GM23248 (cell line): ENCODE measurements at places on chromosomes 2 and 18. TPM values are rescaled to one million over a fixed set of nuclear protein-coding genes. Genes with fewer than 3 reads are reported as not detected.

GRCh38 chr2:127193164-127193966 is 26.7 kb downstream of the CYP27C1 start:
- peak overlapping the region; percentile 47 for H3K4me3 ChIP-seq
- DNase-seq: peak; percentile 68
- peaks cover 17% of the 10 kb centered on the region for H3K4me1 ChIP-seq
- peak overlapping the region; percentile 53 for H3K27ac ChIP-seq
- no peaks in the 10 kb centered on the region for H3K27me3 ChIP-seq

GRCh38 chr2:168323529-168324021 is 76.2 kb upstream of the STK39 start:
- no peaks in the 10 kb centered on the region for H3K4me1 ChIP-seq
- H3K4me3 ChIP-seq: no peak overlapping the region
- no peaks in the 10 kb centered on the region for H3K36me3 ChIP-seq
- H3K27ac ChIP-seq: no peak overlapping the region
- DNase-seq: no peak
- H3K27me3 ChIP-seq: peaks cover 13% of the 10 kb centered on the region; the same call in 1 of the 2 replicates

DNA sequence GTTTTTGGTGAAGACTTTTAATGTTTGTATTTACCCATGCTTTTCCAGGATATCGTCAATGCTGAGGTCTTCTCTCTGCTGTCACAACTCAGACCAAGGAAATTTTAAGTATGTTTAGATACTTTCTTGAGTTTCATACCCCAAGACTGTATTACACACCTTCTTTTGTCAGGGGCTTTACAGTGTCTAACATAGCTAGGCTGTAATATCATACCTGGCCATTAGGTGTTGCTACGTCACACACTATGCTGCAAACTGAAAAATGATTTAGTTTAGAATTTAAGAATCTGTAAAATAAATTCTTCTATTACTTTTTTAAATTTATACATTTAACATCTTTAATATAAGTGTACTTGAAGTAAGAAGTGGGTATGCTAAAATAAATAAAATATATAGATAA is 358.4 kb upstream of the NRP2 start:
- H3K27ac ChIP-seq: no peak overlapping the region
- H3K36me3 ChIP-seq: no peaks in the 10 kb centered on the region
- peak; percentile 5 for DNase-seq

DNA sequence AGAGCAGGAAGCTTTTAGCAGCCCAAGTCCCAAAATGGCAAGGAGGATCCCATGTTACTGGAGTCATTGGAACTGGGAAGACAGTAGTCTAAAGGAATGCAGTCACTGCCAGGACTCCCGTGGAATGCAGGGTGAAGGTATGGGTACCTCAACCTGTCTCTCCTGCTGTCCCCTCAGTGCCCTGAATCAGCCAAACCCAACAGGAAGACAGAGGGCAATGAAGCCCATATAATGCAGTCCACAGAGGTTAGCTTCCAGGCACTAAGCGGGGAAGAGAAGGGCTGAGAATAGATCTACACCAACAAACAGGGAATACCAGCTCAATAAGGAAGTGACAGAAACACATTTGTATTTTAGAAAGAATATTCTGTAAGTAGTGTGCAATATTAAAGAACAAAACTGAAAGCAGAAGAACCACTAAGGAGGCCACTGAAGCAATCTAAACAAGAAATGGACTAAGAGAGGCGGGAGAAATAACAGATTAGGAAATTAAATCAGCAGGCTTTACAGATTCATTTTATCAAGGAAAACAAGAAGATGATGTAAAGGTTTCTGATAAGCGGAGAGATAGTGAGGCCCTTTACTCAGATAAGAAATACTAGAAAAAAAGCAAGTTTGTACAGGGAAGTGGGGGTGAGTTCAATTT is 8.3 kb downstream of the NEMP2 start:
- no peaks in the 10 kb centered on the region for H3K27me3 ChIP-seq
- peaks cover 14% of the 10 kb centered on the region for H3K4me1 ChIP-seq
- DNase-seq: no peak

DNA sequence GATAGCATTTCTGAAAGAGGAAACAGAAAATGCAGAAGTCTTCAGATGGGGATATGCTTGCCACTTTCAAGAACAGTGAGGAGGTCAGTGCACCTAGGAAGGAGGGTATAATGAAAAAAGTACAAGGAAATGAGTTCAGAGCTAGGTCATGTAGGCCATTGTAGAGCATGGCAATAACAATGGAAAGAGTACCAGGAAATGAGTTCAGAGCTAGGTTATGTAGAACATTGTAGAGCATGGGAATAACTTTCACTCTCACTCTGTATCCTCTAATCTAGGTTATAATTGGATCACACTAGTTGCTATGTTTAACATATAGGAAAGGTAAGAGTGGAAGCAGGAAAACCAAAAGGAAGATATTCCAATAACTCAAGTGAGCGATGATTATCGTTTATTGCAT is 12.3 kb downstream of the SCG2 start:
- DNase-seq: no peak
- no peaks in the 10 kb centered on the region for H3K27me3 ChIP-seq
- H3K4me1 ChIP-seq: peaks cover 17% of the 10 kb centered on the region
- H3K36me3 ChIP-seq: no peaks in the 10 kb centered on the region

DNA sequence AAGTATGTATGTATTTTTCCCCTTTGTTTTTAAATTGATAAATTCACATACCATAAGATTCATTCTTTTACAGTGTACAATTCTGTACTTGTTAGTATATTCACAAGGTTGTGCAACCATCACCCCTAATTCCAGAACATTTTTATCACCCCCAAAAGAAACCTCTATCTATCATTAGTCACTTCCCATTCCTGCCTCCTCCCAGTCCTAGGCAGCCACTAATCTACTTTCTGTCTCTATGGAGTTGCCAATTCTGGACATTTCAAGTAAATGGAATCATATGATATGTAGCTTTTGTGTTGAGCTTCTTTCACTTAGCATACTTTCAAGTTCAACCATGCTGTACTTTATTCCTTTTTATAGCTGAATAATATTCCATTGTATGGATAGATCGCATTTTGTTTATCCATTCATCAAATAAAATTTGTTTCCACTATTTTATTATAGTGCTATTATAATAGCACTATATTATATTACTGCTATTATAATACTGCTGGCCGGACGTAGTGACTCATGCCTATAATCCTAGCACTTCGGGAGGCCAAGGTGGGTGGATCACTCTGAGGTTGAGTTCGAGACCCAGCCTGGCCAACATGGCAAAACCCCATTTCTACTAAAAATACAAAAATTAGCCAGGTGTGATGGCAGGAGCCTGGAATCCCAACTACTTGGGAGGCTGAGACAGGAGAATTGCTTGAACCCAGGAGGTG is 10.9 kb downstream of the STARD7 start:
- H3K27ac ChIP-seq: no peak overlapping the region
- H3K27me3 ChIP-seq: no peaks in the 10 kb centered on the region
- peak; percentile 14 for DNase-seq
- H3K36me3 ChIP-seq: peaks cover 20% of the 10 kb centered on the region

DNA sequence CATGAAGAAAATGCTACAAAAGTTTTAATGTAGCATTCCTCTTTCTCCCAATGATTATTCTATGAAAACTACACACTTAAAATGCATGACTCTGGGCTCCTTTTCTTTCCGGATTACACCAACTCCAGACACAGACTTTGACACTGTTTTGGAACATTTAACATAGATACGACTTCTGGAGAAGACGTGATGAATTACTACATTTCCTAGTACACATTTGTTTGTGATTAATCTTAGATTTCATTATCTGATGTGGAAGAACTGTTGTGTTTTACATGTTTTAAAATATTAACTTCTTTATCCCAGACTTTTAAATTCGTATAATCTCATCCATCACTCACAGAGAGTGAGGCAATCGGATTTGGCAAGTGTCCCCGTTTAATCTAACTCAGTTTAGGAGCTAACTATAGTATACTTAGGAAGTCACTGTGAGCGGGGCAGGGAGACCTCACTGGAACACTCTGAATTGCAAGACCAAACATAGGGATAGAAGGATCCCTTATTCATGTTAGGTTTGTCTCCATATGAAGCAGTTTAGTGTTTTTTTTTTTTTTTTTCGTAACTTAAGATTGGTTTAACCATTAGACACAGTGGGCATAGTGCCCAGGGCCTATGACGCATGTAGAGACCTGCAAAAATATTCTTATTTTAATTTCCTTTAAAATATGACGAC is 66.7 kb downstream of the PDE1A start:
- H3K27me3 ChIP-seq: no peaks in the 10 kb centered on the region
- peak; percentile 39 for DNase-seq
- peaks cover 4% of the 10 kb centered on the region; the same call in 1 of the 2 replicates for H3K4me1 ChIP-seq
- no peak overlapping the region for H3K27ac ChIP-seq
- H3K36me3 ChIP-seq: no peaks in the 10 kb centered on the region
- no peak overlapping the region for H3K4me3 ChIP-seq

PLGLB1 gene
- total RNA-seq: 0.22 and 0.38 TPM in 2 replicates

RIT2 gene
- not detected in 2 replicates for total RNA-seq

DSG3 gene
- total RNA-seq: not detected in 2 replicates

DNA sequence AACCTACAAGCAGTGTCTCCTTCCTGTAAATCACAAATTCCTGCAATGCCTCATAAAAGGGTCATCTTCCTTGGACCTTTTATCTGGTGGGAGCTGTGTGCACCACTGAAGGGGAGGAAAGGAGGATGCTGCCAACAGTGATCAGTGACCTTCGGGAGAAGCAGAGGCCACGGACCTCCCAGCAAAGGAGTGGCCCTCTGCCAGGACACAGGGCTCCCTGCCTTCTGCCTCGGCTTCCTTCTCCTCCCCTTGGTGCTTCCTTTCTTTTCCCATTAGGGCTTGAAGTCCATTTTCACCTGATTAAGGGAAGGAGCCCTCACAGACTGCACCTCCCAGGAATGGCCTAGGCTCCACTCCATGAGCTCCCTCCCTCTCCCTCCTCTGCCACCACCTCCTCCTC is 85.3 kb upstream of the ITGA6 start:
- no peaks in the 10 kb centered on the region for H3K36me3 ChIP-seq
- H3K4me1 ChIP-seq: peaks cover 14% of the 10 kb centered on the region; the same call in 1 of the 2 replicates
- no peak overlapping the region for H3K27ac ChIP-seq
- no peak overlapping the region for H3K4me3 ChIP-seq

PUM2 gene
- total RNA-seq: 18.3 and 21.9 TPM in 2 replicates

DNA sequence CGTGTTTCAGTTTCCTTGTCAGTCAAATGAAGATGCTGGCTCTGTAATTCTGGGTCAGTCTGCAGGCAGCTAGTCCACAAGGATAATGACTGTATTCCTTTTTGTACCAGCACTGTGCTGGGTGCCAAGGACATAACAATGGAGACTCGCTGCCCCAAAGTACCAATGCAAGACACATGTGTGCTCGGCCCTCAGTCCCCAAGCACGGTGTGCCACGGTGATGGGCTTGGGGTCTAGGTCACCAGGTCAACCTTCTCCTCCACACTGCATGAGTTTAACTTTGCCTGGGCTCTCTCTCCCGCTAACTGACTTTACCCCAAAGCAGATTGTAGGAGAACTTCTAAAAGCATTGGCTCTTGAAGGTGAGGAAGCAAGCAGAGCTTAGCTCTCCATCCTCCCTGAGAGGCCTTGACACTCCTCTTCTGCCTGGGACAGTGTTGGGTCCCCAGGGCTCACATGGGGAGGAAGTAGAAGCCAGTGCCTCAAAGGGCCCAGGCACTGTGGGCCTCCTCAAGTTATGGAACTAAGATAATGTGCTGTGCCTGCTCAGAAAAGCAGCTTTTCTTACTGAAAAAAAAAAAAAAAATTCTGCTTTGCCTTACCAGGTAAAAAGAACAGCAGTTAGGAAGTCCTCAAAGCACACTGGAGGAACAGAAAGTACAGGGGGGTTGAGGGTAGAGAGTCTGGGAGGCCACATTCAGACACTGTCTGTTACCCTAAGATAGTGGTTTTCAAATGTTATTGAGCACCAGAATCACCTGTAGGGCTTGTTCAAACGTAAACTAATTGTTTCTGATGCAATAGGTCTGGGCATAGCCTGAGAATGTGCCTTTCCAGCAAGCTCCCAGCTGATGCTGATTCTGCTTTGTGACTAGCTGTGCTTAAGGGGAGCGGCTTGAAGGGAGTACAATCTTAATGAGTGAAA is 276.4 kb upstream of the CXCR4 start:
- H3K4me3 ChIP-seq: no peak overlapping the region
- H3K27ac ChIP-seq: no peak overlapping the region
- H3K36me3 ChIP-seq: no peaks in the 10 kb centered on the region
- no peaks in the 10 kb centered on the region for H3K27me3 ChIP-seq

DNA sequence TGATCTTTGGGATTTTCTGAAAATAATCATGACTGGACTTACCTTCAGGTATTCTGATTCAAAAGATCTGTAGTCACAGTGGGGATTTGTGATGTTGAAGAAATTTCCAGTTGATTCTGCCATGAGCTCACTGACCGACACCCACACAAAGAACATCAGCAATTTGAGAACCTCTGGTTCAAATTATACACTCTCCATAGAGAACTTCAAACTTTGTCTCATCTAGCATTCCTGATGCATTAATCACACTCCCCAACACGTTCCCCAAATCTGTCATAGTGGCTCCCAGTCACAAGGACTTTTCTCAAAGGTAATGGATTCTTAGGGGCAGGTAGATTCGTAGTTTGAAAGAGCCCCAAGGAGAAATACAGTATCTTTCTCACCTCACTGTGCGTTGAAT is 584.3 kb downstream of the FBXO15 start:
- 0 out of 2 replicates have a peak overlapping the region, but pooled peaks have one; percentile 2 for H3K4me3 ChIP-seq
- no peaks in the 10 kb centered on the region for H3K36me3 ChIP-seq
- H3K27me3 ChIP-seq: no peaks in the 10 kb centered on the region
- H3K27ac ChIP-seq: peak overlapping the region; percentile 83

CFC1 gene
- total RNA-seq: not detected in 2 replicates

DNA sequence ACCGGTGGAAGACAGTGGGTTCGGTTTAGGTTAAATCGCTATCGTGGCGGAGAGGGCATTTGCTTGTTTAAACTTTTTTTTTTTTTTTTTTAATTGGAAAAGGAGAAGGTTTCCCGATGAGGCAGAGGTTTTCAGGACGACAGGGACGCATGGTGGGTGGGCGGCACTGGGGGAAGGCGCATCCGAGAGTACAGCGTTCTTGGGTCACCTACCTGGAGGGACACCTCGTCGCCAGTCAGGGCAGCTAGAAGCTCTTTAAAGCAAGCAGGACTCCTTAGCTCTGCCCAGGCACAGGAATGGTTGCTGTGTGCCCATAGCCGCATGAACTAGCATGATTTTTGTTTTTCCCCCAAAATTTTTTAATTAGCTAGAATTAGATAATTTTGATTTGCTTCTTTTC is 437 bp downstream of the LDLRAD4 start:
- DNase-seq: no peak
- H3K27me3 ChIP-seq: peaks cover 80% of the 10 kb centered on the region
- no peaks in the 10 kb centered on the region for H3K36me3 ChIP-seq

- DNase-seq: peak; percentile 66
- no peaks in the 10 kb centered on the region for H3K27me3 ChIP-seq
- no peak overlapping the region for H3K4me3 ChIP-seq
These were observed 201.8 kb upstream of the GULP1 start for GRCh38 chr2:188089901-188090300.

ACVR1C gene
- under 0.01 and 0.32 TPM in 2 replicates for total RNA-seq

CD302 gene
- total RNA-seq: 8.0 and 13.9 TPM in 2 replicates

DNA sequence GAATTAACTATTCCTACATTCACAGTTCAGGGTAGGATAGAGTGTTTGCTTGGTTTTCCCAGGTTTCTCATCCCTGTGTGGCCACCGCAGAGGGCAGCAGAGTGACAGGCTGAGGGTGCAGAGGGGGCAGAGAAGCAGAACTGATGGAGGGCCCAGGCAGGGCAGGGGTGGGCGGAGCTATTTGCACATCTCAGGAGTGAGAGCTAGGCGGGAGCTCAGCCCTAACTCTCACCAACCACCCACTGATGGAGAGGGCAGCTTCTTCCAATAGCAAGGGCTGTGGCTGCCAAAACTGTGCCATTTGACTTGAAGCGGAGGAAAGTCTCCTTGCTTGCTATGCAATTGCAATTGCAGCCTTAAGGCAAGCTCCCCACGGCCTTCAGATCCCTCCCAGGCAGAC is 12.0 kb upstream of the DARS1 start:
- no peak for DNase-seq
- no peak overlapping the region for H3K4me3 ChIP-seq
- no peak overlapping the region for H3K27ac ChIP-seq
- no peaks in the 10 kb centered on the region for H3K36me3 ChIP-seq
- no peaks in the 10 kb centered on the region for H3K4me1 ChIP-seq
- no peaks in the 10 kb centered on the region for H3K27me3 ChIP-seq
